Head of caudate nucleus (tissue), 42 donors: ENCODE measurements at places on chromosomes 7 and 10.

GRCh38 chr10:10222304-10222841 is 795.3 kb upstream of the CELF2 start:
- no peak for DNase-seq

DNA sequence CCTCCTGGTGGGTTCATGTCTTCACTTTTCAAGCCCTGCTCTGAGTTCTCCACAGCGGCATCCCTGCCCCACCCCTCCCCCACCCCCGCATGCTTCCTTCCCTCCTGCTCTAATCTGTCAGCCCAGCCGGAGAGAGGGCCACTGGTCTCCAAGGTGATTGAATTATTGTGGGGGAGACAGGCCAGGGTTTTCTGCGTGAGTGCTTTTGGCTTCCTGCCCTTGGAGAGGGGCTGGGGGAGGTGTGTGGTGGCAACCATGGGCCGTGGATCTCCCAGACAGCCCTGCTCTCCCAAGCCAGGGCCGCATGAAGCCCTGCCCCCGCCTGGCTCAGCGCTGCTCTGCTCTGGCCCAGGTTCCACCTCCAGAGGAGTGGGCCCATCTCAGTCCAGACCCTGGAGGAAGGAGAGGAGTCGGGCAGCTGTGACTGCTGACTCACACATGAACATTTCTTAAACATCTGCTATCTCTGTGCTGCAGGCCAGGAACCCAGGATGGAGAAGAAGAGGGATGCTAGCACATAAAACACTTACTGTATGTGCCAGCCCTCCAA is 109.9 kb downstream of the ZMIZ1 start:
- DNase-seq: peak; percentile 43

DNA sequence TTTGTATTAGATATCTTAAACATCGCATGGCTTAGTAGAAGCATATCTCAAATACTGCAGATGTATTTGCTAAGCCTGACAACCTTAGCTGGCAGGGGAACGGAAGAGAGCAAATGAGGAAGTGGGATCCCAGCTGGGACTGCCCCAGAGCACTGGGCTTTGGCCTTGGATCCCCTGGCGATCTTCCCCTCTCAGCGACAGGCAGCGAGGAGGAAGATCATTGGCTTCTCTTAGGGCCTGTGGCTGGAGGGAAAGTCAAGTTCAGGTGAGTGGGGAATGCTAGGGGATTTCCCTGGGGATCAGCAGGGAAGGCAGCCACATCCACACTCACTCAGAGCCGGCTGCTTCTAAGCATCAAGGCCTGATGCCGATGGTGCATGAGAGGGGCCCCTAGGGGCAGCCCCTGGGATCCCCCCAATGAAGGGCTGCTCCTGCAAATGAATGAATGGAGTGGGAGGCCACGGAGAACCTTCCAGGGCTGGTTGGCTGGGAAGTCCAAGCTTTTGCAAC is 42.0 kb downstream of the LYZL2 start:
- no peak for DNase-seq

DNA sequence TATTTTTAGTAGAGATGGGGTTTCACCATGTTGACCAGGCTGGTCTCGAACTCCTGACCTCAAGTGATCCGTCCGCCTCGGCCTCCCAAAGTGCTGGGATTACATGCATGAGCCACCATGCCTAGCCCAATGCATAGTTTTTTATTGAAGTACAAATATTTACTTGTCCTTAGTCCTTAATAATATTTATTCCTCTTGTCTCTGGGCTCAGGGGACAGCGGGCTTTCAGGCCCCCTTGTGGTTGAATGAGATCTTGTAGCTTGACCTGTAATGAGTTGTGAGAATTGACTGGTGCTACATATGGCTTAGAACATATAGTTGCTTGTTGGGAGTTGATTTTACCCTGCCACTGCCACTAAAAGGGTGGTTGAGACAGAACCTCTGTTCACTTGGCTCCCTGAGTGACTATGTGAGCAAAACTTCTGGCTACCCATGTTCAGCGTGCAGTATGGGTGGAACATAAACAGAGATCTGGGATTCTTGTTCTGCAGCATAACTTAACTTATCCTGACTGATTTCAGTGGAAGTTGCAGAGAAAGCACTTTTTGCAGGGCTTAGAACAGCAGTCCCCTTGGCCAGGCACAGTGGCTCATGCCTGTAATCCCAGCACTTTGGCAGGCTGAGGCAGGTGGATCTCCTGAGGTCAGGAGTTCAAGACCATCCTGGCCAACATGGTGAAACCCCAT is 14.9 kb downstream of the CCL26 start:
- DNase-seq: peak; percentile 25

- no peak for DNase-seq
Measured at GRCh38 chr7:40680657-40681056, 545.9 kb downstream of the SUGCT start.

DNA sequence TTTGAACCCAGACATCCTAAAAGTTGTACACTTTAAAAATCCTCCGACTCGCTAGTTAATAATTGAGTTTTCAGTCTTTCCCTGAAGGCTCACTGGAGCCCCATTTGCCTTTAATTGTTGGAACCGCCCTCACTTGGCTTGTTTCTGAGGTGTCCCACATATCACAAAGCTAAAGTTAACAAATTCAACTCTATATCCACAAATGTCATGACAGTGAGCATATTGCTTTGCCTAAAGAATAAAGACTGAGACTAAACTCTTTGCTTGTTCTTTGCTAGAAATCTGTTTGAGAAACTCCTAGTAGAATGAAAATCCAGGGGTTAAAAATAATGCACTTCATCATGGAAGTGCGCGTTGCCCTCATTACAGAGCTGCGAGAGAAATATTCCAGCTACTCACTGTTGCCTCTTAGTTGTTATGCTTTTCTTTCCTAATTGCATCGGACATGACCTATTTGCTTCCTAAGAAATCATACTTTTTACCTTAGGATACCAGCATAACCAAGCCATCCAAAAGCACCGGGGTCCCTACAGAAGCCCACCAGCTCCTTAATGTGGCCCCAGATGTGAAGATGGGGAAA is 752 bp downstream of the THSD7A start:
- no peak for DNase-seq

- no peak for DNase-seq
Measured at GRCh38 chr7:66055321-66055956, 20.2 kb upstream of the ASL start.

DNA sequence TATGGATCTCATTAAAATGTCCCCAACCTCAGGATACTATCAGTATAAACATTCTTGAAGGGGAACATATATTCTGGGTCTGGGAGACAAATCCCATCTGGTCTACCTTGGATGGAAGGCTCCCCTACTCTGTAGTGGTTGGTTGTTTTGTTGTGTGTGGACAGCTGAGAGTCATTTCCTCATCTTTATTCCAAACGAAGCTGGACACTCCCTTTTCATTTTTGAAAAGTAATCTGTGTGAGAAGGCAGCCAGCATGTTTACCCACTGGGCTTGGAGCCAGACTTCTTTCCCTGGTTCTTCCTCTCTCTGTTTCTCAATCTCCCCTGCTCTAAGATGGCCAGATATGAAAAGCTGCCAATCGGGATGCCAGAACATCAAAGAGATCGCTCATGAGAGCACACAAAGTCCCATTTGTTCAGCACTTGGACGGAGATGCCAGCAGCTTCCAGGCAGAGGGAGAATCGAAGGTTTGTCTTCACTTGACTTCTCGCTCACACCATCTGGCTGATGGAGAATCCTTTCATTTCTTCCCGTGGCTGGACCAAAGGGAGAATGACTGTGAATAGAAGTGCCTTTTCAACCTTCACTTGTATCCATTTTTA is 108.1 kb upstream of the AGR3 start:
- DNase-seq: peak; percentile 24

- no peak for DNase-seq
Measured at GRCh38 chr7:101598986-101599771, 29.9 kb downstream of the MYL10 start.

DNA sequence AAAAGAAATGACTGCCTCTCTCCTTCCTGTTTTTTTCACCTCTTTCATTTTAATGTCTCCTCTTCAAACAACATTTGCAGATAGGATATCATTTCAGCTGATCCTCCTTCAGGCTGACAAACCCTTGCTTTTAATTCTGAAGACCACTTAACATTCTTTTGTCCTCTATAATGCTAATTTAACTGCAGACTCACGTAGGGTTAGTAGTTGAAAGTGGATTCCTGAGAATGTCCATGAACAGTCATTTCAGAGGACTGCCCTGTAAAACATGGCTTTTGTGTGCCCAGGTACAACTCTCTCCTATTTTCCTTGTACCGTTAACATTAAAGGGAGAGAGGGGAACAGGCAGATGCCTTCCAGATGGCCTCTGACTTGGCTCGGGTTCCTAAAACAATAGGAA is 524.4 kb downstream of the SDK1 start:
- DNase-seq: no peak

GRCh38 chr7:23969443-23969842 is 259.4 kb downstream of the STK31 start:
- DNase-seq: no peak

DNA sequence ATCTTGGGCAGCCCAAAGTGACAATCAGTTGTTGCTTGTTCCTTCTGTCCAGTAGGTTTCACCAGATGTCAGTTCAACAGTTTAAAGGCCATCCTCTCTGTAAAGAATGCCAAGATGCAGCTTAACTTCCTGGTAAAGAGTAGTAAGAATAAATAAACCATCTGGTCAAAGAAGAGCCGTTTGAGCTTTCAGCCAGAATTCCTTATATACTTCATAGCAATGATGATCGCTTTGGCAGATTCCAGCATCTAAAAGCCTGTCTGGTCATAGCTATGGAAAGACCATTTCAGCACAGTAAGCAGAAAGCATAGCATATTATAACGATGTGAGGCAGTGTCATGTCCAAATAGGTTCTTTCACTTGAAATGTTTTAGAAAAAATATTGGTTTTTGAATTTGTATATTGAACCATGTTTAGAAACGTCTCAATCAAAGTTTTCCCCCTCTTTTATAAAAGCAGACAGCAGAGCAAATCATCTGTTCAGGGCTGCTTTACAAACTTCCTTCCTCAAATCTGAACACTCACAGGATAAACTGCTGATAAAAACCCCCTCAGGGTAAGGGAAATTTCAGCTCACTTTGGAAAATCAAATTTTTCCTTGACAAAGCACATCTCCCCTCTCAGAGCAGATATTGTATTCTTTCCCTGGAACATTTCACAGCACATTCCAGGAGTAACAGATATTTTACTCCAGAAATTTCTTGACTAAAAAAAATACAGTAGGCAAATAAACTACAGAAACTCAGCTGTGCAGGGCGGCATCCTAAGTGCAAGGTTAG is 184.1 kb downstream of the NOC3L start:
- DNase-seq: no peak

DNA sequence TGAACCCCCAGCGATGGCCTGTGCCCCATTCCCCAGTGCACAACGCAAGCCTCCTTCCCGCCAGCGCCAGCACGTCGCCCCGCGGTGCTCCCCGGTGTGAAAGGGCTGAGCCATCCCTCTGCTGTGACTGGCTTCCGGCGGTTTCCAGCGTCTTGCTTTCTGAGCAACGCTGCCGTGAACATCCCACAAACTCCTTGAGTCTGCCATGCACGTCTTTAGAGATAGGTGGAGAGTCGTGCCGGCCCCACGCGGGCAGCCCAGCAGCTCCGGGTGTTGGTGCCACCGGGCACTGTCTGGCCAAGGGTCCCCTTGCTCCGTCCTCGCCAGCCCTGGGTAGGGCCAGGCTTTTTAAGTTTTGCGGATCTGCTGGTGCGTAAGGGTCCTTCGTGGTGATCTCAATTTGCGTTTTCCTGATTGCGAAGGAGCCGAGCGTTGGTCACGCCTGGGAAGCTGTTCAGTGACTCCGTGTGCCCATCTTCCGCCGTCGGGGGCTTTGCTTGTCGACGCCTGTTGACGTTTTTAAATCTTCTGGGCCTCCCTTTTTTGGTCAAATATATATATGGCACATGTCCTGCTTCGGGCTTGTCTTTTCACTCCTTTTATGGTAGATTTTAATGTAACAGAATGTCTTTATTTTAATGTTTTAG is 70.6 kb downstream of the FOXL3 start:
- no peak for DNase-seq
